ENCODE measurements at places on chromosomes 5 and 9. TPM values are rescaled to one million over a fixed set of nuclear protein-coding genes. Genes with fewer than 3 reads are reported as not detected.

DNA sequence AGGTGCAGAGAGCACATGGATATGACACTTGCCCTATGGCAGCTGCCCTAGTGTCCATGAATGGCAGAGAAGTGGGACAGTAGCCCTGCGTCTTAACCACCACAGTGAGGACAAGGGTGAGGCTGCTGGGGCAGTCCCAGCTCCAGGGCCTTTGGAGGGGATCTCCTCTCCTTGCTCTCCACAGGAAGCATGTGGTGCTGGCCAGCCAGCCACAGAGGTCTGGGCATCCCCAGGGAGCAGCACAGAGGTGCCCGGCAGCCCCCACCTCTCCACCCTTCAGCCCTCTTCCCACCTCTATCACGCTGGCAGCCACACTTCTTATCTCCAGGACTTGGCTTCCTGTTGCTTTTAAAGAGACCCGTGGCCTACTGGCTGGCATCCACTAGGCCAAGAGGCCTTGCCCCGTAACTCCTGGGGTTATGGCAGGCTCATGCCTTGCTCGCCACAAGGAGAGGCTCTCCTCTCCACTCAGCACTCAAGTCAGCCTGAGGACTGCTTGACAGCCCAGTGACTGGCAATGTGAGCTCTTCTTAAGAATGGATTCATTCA is 21.9 kb downstream of the CSF2 start:
- DNase-seq, result no peak

OBP2B gene
- polyA plus RNA-seq, result not detected

GRCh38 chr5:176621661-176622079 is 8.7 kb downstream of the SNCB start:
- DNase-seq, result no peak

PCDHB10 gene
- polyA plus RNA-seq, result 5.3 TPM

GRCh38 chr5:112117551-112117950 is 301.5 kb downstream of the EPB41L4A start:
- no peak for DNase-seq

DNA sequence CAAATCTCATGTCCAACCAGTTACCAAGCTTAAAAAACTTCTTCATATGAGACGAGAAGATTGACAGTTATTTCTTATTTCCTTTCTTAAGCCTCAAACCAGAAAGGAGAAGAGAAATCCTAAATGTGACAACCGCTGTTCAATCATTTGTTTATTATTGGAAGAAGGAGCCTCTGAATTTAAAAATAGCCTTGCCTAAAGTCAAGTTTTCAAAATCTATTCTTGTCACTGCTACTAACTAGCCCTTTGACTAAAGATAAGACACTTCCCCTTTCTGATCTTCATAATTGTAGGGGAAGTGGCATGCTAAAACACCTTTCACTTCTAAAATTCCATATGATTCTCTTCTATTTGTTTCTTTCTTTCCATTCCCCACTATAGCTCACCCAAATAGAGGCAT is 106.2 kb upstream of the EMB start:
- no peak for DNase-seq

- no peak for DNase-seq
Measured at GRCh38 chr5:38453921-38454320, 102.5 kb downstream of the LIFR start.

DNA sequence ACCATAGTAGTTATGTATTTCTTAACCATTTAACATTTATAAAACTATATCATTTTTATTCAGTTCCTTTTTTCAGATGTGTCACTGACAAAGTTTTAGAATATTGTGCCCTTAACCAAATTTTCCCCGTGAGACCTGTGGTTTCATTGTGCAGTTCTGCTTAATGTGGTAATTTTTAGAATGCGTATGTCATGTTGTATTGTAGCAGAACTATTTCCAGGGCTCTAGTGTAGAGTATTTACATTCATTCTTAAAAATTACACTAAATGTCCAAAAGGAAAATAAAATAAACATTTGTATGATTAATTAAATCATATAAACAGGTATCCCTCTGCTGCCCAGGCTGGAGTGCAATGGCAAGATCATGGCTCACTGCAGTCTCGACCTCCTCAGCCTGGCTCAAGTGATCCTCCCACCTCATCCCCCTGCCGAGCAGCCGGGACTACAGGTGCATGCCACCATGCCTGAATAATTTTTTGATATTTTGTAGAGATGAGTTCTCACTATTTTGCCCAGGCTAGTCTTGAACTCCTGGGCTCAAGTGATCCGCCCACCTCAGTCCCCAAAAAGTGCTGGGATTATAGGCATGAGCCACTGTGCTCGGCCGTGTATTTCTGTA is 15.4 kb downstream of the SERINC5 start:
- no peak for DNase-seq

- DNase-seq, result peak; percentile 57
Measured at GRCh38 chr5:172162987-172163343, 25.1 kb downstream of the STK10 start.

DNA sequence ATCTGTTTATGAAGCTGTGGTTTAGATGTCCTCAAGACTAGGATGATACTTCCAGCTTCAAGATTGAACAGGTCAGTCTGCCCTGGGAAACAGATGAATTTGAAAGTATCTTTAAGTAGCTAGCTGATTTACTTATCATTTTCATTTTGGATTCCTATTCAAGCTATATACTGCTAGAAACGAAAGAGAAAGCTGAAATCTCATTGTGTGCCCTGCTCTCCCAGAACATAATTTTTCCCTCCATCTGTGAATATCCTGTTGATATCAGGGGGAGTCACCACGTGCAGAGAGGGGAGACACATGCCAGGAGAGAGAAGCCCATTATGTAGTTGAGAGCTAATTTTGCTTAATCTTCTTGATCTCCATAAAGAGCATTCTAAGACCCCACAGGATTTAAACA is 439.1 kb downstream of the NR2F1-AS1 start:
- DNase-seq, result no peak

DNA sequence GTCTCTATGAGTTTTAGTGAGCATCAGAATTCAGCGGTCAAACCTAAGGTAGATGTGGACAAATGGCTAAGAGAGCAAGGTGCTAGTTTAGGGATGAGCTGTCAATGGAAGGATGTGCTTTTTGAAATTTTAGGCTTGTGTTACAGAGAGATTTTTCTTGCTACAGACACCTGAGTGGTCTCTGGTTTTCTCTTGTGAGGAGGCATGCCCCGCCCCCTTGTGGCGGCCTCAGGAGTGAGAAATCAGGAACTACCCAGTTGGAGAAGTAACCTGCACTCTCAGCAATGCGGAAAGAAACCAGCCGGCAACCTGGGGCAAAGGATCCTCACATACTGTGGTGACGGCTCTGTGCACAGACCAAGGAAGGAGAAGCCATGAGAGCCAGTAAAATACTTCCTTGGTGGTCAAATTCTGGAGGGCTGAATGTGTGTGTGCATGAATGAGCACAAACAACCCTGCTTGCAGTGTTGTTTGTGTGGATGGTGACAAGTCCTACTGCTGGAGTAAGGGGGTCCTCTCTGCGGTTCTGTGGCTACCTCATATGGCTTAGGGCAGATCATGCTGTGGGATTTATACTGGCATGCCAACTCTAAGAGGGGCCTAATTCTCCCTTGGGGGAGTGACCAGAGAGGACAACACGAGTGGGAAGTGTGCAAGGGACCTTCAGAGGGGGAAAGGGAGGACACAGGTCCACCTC is 16.7 kb upstream of the HSD17B4 start:
- DNase-seq, result no peak

- DNase-seq, result no peak
Measured at GRCh38 chr9:394347-395052, 179.8 kb downstream of the DOCK8 start.

FAT2 gene
- 0.66 TPM for polyA plus RNA-seq

DNA sequence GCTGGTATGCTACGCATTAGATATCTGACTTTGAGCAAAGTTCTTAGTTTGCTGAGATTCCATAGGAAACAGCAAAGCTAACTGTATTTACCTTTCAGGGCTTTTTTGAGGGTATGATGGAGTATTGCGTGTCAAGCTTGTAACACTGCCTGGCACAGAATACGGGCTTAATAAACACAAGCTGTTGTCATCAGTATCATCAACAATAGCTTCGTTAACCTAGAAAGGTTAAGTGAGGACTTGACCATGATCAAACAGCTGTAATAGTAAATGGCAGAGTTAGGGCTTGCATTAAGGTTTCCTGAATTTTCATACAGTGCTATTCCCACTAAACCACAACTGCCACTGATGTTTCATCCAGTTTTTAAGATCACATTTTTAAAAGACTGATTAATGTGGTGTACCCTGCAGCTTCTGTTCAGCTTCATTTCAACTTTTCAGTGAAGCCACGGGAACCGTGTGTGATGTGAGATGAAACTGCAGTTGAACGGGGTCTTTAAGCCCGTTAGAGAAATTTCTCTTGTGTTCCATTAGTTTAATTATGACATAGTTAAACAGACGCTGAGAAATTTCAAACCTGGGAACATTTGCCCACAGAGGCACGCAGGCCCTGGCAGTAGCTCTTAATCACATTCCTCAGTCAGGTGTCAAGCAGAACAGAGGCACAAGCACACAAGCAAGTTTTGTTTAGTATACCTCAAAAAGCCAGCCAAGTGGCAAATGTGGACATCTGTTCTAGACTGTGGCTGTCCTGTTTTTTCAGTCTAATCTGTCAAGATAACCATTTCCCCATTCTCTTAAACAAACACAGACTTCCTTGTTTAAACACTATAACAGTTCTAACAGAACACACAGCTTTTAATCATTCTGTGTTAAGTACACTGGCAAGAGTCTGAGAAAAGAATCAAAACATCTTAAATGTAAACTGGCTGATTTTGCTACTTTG is 147.1 kb downstream of the ZNF608 start:
- DNase-seq, result peak; percentile 15

DNA sequence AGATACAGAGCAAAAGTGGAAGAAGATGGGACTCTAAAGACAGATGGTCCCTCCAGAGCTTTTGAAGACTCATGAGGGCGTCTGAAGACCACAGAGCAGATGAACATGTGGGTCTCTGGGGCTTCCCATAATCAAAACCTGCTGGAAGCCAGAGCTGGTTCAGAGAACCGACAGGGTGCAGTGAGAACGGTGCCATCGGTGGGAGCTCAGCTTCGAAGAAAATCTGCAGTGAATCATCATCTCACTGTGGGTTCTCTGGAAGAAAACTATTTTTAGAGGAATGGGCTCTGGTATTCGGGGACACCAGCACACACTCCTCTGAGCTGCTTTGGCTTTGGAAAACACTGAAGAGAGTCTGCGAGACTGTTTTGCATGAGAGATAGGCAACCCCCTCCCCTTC is 222.4 kb upstream of the PANK3 start:
- no peak for DNase-seq

DNA sequence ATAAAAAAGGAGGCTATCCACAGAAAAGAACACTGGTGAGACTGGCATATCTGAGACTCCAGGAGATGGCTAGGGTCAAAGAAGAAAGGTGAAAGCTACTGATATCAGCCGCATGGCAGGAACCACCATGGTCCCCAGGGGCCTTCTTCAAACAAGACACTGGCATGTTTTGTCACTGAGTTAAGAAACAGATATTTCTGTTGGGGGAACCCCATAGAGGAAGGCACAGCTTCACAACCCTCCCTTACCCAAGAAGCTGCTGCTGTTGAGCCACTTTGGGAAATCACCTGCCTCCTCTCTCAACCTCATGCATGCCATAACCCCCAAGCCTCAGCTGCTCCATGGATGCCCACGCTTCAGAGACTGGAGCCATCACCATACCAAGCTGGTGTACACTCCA is 13.3 kb upstream of the BTNL3 start:
- DNase-seq, result no peak

GRCh38 chr5:154217462-154217861 is 26.9 kb downstream of the GALNT10 start:
- no peak for DNase-seq

- no peak for DNase-seq
Measured at GRCh38 chr9:114214686-114215414, 59.5 kb downstream of the COL27A1 start.

GRCh38 chr5:115778417-115778816 is 38.0 kb downstream of the CDO1 start:
- DNase-seq, result no peak

FAM153A gene
- polyA plus RNA-seq, result 0.49 TPM

SLCO6A1 gene
- polyA plus RNA-seq, result 0.40 TPM

- no peak for DNase-seq
Measured at GRCh38 chr5:150222906-150223305, 33.0 kb downstream of the SLC6A7 start.

PNPLA7 gene
- polyA plus RNA-seq, result 4.5 TPM

SPINK4 gene
- 0.52 TPM for polyA plus RNA-seq

DNA sequence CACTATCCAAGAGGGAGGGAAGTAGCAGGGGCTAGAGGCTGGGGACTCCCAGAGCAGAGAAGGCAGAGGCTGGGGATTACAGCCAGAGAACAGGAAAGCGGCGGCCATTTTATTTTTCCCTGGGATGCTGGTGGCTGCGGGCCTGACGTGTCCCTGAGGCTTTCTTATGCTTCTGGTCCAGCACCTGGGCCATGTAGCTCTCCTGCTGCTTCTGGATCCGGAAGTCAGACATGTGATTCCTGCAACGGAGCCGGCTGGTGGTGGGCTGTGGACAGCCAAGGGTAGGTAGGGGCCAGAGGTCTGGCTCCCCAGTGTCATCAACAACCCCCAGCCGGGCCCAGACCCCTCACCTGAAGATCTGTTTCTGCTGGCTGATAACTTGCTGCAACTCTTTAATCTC is 1.8 kb upstream of the PROB1 start:
- DNase-seq, result no peak

PCDHA9 gene
- polyA plus RNA-seq, result not detected

MARCHF6 gene
- 99.4 TPM for polyA plus RNA-seq

DNA sequence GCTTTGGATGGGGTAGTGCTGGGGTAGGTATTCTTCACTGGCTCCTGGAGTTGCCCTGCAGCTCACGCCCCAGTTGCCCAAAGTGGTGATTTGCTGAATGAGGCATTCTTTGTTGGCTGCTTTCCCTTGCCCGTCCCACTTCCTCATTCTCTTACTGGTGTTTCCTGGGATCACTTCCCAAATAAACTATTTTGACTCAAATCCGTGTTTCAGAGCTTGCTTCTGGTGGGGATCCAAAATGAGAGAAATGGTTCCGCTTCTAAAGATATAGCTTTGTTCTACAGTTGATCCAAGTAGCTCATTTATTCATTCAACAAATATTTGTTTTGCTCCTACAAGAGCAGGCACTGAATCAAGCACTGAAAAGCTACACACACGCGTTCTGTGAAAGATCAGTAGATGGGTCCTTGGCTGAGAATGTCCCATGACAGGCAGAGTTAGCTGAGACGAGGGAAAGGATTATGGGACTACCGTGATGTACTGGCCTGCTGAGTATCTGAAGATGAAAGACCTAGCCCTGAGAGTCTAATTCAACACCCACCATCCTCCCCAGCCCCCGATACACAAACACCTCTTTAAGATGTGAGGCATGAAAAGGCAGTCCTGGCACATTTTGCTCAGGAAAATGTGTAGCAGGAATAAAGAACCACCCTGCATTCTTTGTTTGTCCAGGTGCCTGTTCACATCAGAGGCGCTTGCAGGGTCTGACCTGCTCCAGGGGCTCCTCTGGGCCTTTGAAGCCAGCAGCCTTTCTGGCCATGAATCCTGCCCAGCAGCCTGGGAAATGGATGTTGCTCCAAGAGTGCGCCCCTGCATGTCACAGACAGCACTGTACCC is 143.1 kb upstream of the RANBP3L start:
- DNase-seq, result no peak

SLC6A7 gene
- polyA plus RNA-seq, result 0.22 TPM

GRCh38 chr5:55276771-55277170 is 30.7 kb downstream of the DHX29 start:
- DNase-seq, result no peak

ANKRD33B gene
- polyA plus RNA-seq, result 2.5 TPM

FOXI1 gene
- polyA plus RNA-seq, result not detected
